Neural progenitor cell (in vitro differentiated cells): ENCODE measurements at places on chromosomes 12 and 14.
A peak's percentile ranks its signal among the peaks of the same experiment; 100 is the strongest.

GRCh38 chr12:123384994-123385376 is 1.1 kb downstream of the KMT5A start:
- DNase-seq = no peak

DNA sequence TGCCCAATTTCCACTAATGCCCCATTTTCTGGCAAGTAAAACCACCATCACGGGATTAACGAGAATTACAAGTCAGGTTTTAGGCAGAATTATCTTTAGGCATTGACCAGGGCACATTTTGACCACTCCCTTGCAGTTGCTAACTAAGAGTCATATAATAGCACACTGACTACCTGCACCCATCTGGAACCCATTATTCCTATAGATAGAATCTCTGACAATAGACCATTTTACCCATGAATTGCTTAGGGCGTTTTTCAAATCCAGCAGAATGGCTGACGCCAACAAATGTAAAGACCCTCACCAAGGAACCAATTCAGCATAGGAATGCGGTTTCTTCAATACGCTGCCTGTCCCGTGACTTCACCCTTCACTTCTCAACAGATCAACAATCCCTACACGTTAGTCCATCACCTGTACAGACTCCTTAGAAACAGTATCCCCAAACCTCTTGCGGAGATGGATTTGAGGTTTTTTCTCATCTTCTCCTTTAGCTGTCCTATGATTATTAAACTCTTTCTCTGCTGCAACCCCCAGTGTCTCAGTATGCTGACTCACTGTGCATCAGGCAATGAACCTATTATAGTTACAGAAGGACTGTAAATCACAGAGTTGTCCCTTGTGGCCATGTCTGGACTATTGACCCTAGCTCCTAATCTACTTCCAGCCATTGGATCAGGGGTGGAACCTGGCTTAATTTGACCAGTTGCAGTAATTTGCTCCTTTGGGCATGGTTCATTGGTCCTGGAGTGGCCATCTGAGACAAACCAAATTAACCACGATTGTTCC is 177.3 kb upstream of the PLXNC1 start:
- no peak for DNase-seq

DNA sequence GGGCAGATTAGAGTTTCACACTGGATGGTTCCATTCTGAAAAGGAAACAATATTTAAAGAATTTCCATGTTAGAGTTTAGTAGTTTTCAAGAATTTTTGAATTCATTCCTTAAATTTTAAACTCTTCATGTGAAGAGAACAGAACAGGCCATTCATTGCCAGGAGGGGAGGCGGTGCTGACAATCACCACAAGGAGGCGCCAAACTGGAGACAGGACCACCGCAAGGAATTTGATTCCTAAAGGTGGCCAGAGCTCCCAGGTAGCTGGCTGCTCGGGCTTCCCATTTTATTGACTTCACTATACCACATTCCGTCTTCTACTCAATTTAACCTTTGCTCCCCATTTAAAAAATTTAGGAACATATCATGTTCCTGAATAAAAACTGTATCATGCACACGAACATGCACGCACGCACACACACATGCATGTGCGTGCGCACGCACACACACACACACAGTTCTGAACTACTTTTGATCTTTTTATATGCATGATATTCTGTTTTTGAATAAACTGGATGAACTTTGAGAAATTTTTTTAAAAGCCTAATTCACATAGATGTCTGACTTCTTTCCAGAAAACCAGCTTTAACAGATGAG is 101.2 kb downstream of the NELL2 start:
- peak; percentile 68 for DNase-seq

DNA sequence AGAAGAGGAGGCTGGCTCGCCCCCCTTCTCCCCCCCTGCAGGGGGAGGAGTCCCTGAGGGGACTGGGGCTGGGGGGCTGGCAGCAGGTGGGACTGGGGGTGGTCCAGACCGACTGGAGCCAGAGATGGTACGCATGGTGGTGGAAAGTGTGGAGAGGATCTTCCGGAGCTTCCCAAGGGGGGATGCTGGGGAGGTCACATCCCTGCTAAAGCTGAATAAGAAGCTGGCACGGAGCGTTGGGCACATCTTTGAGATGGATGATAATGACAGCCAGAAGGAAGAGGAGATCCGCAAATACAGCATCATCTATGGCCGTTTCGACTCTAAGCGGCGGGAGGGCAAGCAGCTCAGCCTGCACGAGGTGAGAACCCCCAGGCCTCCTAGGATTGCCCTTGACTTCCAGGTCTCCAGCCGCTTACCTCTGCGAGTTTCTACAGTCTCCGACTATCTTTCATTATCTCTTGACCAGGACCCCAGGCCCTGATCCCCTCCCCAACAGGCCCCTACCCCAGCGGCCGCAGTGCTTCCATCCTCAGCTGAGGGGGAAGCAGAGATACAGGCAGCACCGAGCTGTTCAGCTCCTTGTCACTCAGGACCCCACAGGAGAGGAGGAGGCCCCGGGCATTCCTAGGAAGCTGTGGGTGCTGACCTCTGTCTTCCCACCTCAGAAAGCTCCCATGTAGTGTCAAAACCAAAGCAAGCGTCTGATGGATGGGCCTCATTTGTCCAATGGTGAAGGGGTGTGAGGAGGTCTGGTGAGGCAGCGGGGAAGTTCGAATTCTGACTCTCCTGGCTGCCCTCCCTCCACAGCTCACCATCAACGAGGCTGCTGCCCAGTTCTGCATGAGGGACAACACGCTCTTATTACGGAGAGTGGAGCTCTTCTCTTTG is 3.0 kb downstream of the NAB2 start:
- DNase-seq = no peak

DNA sequence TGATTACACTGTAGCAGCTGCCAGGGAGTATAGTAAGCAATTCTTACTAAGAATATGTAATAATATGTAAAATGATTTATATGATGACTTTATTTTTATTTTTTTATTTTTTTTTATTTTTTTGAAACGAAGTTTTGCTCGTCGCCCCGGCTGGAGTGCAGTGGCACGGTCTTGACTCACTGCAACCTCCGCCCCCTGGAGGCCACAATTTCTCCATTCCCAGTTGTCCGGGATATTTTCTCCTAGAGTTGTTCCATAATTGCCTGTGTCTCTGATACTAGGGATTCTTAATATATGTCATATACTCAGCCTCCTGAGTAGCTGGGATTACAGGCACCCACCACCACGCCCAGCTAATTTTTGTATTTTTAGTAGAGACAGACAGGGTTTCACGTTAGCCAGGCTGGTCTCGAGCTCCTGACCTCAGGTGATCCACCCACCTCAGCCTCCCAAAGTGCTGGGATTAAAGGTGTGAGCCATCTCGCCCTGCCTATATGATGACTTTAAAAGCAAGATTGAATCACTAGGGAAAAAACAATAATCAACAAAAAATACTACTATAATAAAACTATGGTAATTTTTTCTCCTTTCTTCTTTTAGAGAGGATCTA is 12.2 kb upstream of the ITPR2 start:
- peak; percentile 59 for DNase-seq

DNA sequence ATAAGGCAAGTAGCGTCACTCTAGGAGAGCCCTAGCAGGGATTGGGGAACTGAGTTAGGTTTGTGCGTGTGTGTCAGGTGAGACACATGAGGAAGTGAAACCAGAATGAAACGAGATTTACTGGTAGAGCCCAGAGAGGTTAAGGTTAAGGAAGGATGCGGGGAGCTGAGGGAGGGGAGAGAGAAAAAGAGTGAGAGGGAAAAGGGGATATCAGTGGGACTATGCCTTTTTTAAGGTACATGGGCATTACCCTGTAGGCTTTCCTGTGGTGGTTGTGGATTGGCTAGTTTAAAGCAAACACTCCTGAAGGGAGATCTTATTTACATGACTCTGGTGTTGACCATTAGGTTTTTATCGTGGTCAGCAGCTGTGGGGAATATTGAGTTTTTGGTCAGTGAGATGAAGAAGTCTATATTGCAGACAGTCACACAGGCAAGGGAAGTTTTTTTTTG is 13.9 kb downstream of the ZDHHC17 start:
- no peak for DNase-seq

DNA sequence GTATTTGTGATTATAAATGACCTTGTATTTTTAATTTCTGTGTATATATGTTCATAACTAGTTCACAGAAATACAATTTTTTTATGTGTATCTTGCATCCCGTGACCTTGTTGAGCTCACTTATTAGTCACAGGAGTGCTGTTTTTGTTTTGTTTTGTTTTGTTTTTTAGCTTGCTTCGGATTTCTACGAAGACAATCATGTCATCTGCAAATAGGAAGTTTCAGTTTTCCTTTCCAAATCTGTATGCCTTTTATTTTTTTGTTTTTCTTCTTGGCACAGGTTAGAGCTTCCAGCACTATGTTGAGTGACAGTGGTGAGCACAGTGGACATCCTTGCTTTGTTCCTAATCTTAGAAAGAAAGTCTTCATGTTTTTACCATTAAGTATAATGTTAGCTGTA is 229.2 kb upstream of the GARIN6 start:
- DNase-seq = no peak

- DNase-seq = no peak
These were observed 7.5 kb downstream of the PSMA6 start for GRCh38 chr14:35299708-35300107.
